ENCODE measurements at places on chromosomes 12 and 14. TPM values are rescaled to one million over a fixed set of nuclear protein-coding genes. Genes with fewer than 3 reads are reported as not detected.

Gene ARF3
- total RNA-seq: 229 TPM

GRCh38 chr12:127311720-127312364 is 955.1 kb upstream of the TMEM132C start:
- DNase-seq: no peak

DNA sequence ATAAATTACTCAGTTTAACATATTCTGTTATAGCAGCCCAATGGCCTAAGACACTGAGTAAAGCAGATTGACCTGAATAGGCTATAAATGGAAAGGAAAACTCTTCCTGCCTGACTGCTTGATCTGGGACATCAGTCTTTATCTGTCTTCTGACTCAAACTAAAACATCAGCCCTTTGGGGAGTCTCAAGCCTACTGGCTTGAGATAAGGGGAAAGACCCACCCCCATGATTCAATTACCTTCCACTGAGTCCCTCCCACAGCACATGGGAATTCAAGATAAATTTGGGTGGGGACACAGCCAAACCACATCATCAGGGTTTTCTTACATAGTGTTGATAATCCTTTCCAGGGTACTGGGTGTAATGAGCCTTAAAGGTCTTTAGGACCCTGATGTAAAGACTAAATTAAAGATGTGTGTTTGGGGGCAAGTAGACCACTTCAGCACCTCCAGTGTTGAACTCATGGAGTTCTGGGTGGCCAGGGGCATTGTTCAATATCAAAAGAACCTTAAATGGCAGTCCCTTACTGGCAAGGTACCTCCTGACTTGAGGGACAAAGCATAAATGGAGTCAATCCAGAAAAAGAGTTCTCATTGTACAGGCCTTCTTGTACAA is 67.8 kb downstream of the TSHR start:
- no peak for DNase-seq

DNA sequence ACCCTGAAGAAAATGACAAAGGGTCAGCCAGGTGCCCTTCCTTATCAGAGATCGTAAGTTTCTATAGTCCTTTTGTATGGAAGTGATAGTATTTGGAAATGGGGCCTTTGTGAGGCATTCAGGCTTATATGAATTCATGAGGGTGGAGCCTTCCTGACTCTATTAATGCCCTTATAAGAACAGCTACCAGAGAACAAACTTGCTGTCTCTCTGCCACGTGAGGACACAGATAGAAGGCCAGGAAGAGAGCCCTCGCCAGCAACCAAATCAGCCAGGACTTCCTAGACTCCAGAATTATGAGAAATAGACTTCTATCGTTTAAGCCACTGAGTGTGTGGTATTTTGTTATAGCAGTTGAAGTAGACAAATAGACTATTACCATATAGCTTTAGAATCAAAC is 36.7 kb downstream of the TRMT5 start:
- DNase-seq: no peak

DNA sequence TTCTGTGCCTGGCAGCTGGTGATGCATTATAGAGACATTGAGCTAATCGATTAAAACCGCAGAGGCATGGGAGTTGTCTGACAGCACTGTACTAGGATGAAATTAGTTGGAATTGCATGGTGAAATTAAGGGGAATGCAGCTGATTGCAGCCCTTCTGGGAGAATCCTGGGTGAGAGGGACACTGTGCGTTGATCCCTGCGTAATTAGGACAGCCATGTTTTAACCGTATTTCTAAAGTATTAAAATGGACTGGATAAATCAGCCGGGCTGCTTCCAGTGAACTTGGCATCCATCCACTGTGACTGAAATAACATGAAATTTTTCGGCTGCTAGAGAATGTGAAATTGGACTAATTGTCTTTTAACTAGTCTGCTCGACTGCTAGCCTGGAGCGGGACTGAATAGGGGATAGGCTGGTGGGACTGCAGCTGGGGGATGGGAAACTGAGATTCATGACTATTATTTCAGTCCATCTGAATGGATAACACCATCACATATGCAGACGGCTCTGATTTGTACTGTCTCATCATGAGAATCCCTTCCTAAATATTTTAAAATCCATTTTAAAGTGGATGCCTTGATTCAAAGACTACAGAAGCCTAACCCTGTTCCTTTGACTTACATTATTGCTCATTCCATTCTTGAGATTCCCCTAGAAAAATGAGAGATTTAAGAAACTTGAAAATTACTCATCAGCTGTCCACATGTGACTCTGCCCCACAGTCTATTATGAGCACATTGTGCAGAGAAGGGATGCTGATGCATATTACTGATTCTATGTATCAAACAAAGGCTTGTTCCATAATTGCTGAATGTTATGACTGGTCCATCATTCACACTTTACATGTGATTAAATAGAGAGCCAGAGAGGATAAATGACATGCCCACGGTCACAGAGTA is 343.9 kb downstream of the NPAS3 start:
- peak; percentile 6 for DNase-seq

DNA sequence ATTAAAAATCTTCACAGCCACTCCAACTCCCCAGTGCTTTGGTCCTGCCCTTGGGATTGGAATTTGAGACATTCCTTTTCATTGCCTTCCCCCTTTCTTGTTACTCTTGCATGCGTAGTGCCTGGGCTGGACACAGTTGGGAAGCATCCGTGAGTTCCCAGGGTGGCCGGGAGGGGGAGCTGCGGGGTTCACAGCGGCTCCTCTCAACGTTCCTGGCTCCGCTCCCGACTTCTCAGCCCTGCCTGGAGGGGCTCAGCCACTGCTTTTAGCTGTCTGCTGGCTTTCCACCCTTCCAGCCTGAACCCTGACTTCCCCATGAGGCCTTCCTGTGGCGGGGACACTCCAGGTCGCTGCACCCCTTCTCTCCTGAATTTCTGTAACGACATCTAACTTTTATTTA is 3.2 kb downstream of the TEX52 start:
- peak; percentile 93 for DNase-seq

Data from kidney (tissue), 22 donors.